ENCODE measurements at places on chromosomes 12 and 14.

DNA sequence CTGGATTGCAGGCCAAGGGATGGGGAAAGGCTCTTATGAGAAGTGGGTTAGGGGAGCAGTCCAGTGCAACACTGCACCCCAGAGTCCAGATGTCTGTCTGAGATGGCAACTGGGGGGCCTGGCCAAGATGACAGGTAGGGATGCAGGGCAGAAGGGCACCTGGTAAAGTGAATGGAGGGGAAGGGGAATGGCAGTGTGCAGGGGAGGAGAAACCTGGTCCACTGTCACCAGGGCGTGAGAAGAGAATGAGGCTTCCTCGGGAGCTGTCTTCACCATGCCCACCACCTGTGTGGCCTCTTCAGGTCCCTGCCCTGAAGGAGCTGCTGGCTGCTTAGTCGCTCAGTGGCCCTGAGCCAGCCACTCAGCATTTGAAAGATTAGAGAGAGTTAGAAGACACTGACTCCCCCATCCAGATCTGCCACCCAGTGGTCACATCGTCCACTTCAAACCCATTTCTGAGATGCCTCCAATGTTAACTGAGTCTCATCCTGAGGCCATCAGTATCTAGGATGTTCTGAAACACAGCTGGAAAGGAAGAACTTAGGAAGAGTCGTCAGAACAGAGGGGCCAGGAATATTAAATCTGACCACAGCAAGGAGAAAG is 57.3 kb downstream of the PLEKHG3 start:
- no peak for DNase-seq

DNA sequence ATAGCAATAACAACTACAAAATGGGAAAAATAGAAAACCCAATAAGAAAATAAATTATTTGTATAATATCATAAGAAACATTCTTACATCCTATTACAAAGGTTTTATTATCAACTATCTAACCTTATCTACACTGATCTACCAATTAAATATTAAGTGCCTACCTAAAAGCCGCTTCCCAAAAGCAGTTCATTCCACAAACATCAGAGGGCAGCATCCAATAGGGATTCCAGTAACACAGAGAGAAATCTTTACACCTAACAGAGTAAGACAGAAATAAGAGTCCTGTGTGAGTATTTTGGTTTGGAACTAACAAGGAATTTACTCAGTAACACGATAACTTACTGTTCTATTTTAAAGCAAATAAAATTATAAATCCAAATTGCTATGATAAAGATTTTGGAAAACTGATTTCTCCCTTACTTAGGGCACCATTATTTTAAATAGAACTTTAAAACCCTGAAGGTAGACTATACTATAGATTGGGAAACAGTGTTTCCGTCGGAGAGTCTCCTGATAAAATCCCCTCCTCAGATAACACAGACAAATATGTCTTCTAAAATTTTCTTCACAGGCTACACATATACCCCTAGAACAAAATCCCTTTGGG is 15.0 kb downstream of the GXYLT1 start:
- no peak for DNase-seq

DNA sequence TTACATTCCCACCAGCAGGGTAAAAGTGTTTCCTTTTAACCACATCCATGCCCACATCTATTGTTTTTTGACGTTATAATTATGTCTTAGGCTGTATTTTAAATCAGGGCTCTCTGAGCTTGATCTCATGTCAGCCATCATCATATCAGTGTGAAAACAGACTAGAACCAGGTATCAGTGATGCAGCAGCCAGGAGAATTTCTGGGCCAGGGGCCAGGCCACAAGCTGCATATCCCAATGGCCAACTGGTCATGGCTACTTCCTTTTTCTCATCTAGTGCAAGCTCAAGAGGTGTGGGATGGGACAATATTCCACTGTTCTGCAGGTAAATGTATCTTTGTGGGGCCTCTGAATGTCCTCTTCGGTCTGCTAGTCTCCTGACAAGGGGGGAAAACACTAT is 125.1 kb downstream of the CRADD start:
- no peak for DNase-seq

DNA sequence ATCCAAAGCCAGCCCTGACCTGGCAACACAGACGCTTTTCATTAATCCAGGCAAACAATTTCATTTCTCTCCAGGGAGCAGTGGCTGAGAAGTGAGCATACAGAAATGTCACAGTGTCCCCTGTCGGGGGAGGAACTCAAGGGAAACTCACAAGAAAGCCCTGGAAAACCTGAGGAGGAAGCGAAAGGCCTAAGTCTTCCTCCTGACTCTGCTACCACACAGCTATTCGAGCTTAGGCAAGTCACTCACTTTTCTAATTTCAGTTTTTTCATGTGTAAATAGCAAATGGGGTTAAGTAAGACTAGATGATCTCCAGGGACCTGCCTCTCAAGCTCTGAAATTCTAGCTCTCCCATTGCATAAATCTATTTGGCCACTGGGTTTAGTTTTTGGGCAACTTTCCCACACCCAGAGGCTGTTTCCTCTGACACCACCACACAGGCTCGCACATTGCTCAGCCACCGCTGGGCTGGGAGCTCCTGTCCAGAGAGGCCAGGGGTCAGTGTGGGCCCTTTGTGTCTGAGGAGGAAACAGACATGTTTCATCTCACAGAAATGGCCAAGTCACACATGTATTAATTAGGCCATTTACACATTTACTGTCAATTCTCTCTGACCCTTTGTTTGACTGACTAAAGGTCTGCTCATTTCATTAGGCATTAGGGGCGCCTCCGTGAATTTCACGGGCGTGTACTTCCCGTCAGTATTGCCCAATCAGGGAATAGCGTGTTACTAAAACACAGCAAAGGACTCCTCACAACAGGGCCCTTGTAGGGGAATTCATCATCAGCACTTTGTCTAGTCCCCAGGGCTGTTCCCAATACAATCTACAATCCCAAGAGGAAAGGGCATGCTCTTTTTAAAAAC is 9.8 kb upstream of the PNMA1 start:
- DNase-seq, result no peak

DNA sequence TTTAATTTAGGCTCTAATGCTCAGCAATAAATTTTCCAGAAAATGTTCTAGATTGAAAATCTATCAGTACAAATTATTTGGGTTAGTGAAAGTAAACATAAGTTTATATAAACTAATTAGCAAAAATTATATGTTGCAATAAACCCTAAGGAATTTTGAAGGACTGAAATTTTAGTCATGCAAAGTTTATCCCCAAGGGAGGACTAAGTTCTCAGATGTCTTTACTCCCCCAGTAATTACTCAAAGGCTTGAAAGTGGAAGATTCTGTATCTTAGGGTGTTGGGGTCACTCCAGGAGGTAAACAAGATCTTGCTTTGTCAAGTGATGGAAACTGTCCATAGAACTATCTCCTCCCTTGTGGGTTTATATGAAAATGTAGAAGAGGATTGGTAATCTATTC is 183.7 kb downstream of the AKAP6 start:
- no peak for DNase-seq

DNA sequence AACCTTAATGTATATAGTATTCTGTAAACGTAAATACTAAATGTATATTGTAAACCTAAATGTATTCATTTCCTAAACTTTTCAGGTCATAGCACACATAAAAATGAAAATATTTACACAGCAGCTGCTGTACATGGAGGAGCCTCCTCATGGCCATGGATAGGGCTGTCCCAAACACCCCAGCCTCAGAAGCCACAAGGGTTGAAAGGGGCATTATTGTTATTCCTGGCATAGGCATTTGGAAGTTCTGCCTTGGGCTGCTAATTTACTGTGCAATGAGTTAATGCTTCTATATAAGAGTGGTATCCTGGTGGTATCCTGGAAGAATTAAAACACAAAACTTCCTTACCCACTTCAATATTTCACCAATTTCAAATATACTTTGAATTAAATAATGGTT is 159.4 kb downstream of the SLC5A8 start:
- DNase-seq, result no peak

DNA sequence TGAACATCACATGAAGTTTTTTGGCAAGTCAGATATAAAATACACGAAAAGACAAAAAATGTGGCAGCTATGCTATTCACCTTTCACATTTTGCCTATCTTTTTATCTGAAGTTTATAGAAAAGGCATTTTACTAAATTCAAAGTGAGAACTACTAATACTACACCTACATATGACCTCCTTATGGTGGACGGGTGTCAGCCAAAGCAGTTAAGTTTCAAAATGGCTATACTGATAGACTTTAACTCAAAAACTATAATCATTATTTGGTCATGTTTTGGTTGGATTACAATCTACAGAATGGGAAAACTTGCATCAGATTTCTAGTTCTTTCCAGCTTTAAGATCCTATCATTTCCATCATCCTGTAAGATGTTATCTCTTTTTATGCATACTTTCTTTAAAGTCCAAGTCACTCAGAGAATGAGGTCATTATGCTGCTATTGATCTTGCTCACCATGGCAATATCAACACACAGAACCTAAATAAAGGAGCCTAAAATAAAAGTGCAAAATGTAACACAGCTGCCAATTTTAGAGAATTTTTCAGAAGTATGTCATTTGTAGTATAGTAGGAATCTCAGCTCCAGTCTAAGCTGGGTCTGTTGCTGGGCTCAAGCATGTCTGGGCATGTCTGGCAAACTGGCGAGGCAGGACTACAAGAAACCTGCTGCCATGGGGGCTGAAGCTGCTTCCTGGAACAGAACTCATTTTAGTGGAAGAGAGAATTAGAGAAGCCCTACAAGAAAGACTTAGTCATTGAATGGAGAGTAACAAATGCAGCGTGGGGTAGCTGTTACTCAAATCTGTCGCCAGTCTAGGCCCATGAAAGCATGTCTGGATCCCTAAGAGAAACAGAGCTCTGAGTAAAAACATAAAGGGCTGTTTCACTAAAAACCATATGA is 7.6 kb upstream of the AEBP2 start:
- DNase-seq, result no peak

- DNase-seq, result no peak
Measured at GRCh38 chr12:92290350-92290695, 144.7 kb upstream of the BTG1 start.

DNA sequence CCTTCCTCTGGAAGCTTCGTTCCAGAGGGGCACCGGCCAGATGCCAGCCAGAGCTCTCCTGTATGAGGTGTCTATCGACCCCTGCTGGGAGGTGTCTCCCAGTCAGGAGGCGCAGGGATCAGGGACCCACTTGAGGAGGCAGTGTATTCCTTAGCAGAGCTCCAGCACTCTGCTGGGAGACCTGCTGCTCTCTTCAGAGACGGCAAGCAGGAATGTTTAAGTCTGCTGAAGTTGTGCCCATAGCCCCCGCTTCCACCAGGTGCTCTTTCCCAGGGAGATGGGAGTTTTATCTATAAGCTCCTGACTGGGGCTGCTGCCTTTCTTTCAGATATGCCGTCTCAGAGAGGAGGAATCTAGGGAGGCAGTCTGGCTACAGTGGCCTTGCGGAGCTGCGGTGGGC is 22.2 kb upstream of the NAV3 start:
- DNase-seq, result no peak

DNA sequence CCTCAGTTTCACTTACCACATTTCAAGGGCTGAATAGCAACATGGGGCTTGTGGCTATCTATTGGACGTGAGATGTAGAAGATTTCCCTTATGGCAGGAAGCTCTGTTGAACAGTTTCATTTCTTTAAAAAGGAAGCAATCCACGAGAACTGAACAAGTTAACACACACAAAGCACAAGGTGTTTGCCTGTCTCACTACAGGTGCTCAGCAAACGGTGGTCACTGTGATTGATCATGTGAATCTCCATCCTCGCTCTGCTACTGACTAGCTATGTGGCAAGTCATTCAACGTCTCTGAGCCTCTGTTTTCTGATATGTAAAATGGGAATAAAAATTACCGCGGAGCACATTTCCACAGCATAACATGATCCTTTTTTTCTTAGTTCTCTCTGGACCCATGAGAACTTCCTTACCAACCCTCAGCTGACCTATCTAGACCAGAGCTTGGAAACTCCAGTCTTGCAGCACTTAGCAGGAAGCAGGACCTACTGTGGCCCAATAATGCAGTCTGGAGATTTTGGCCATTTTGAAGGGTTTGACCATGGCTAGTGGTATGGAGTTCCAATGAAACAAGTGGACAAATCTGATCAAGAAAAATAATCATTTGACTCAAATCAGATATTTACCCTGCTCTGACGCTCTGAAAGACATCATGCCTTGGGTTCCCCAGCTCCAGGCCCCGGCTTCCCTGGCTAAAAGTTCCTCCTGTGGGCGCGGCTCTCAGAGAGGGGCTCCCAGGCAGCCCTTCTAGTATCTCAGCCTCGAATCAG is 278.8 kb downstream of the ZFP36L1 start:
- DNase-seq, result no peak

DNA sequence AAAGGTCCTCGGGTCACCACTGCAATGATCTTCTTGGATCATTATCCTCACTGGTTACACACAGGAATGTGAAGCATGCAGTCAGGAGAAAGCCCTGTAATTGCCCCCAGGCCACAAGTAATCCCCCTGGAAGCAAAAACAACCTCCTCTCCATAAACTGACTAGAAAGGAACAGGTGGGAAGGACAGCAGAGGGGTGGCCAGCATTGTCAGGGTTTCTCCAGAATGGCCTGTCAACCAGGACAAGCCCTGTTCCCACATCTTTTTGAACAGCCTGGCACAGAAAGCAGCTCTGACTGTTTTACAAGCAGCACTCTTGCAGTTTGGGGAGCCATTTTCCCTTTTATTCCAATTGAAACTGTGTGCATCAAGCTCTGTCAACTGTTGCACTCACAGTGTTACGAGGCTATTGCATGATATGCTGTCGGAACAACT is 36.1 kb downstream of the TMCC3 start:
- no peak for DNase-seq

- no peak for DNase-seq
Measured at GRCh38 chr14:64821651-64822050, 58.1 kb downstream of the SPTB start.

GRCh38 chr12:47987411-47988072 is 16.7 kb downstream of the COL2A1 start:
- DNase-seq, result no peak

DNA sequence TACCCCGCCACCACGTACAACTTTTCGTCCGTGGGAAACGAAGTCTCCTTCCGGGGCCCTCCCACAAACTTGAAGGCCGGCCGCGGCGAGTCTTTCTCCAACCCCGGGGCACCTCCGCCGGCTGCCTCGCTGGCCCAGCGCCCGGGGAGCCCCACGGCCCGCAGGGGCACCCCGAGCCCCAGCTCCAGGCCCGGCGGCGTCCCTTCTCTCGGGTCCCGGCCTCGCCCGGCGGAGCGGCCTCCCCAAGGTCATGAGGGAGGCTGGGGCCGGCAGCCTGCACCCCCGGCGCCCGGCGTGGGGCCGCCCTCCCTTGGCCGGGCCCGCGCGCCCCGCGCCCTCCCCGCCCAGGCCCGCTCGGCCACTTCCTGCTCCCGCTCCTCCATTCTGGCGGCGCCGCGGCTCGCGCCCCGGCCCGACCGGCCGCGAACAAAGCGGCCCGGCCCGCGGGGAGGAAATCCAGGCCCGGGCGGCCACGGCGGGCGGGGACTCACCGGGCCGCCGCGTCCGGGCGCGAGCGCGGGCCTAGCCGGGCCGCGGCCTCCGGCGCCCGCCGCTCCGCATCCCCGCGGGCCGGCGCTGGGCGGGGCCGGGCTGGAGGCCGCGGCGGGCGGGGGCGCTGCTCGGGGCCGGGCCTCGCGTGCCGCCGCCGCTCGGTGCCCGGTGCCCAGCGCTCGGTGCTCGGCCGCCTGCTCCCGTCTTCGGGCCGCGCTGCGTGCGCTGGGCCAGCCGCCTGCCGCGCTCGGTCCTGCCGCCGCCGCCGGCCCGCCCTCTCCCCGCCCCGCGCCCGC is at the start of gene AKT1:
AKT1 (minus strand) TSS at position 756 of the 788 bp plus-strand sequence. CDS start 3,105 bp downstream, outside the sequence.
- no peak for DNase-seq

- no peak for DNase-seq
Measured at GRCh38 chr12:124626971-124627411, 59.6 kb upstream of the NCOR2 start.

GRCh38 chr14:68039593-68039992 is 220.0 kb downstream of the RAD51B start:
- DNase-seq, result no peak

Data from stimulated activated CD8-positive, alpha-beta memory T cell treated with anti-CD3 and anti-CD28 coated beads, Interleukin-4, amount 100 ng/mL, for 4 hours (primary cell).